ENCODE measurements at places on chromosomes 7 and 10. TPM values are rescaled to one million over a fixed set of nuclear protein-coding genes. Genes with fewer than 3 reads are reported as not detected.

DNA sequence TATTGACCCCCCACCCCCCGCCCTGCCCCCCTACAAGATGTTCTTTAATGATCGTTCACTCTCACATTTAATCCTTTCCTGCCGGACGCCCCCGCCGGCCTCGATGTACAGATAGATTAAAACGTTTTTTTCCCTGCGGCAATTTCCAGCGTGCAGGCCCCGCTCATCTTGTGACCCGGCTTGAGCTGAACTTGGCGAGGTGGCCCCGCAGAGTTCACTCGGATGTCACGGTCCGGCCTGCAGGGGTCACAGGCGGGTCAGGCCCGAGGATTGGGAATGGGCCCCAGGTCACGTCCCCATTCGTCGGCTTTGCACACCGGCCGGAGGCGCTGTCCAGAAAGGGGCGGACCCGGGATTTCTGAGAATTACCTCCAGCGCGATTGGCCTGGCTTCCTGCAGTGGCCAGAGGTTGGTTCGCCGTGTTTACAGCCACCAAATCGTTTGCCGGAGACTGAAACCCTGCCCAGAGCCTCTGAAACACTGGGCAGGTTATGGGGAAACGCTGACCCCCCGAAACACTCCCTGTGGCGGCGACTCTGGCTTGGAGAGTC lies 1.9 kb upstream of the CYP26A1 start:
- no peak for DNase-seq

DNA sequence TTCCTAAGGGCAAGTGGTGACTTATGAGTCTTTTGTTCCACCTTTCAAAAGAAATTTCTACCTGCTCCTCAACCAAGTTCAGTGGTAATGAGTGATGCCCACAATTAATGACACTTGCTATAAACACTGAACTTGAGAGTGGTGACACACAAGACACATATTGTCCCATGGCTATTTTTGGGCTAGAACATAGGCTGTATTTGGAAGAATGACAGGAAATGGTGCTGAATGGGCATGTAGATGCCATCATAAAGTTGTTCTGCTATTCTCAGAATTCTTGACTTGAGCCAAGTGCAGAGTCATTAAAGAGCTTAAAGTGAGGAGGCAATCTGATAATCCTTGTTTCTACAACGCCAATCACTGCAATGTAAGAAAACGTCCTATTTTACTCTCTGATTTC lies 313.3 kb downstream of the AGMO start:
- no peak for DNase-seq

DNA sequence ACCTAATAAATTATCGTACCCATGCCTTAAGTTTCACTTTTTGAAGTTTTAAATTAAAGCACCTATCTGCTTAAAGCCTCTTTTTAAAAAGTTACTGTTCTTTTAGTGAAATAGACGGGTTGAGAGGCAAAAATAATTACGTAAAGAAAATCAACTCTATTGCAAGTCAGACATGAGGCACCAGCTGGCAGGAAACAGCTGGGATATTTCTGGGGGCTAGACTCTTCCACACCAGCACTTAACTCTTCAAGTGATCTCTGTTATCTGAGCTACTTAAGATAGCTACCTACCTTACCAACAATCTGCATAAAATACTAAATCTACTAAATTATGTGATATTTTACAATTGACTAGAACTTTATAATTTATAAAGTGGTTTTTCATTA lies 35.8 kb downstream of the GBF1 start:
- no peak for DNase-seq

DNA sequence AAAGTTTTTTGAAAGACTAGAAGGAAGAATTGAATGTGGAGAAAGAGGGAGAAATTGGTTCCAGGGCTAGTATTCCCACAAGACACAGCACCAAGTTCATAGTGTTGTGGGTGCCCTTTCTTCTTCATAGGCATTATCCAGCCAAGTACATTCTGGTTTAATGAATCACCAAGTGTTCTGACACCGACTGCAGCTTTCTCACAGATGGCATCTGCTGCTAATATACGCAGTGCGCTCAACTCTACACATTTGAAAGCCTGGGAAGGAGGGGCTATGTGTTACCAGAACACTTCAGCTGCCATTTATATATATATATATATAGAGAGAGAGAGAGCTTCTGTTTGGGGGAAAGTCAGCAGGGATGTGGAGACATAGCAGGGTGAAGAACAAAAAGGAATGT lies 1168.4 kb downstream of the GATA3 start:
- peak; percentile 49 for DNase-seq

The PPP1R17 gene
- total RNA-seq: not detected

DNA sequence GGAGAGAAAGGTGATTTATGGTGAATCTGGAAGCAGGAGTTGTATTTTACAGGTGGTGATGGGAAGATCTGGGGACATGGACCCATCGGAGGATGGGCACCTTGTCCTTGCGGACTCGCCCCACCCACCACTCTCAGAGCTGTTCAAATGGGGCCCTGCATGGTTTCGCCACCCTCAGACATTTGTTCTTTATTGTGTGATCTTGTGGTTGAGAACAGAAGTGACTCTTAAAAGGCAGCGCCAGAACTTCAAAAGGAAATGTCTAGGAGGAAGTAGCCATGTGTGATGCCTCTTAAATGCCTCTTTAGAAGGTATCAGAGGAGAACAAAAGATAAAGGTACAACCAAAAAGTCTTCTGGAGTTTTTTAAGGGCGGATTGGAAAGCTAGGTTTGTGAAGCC lies 205.7 kb downstream of the KIAA1217 start:
- DNase-seq: no peak

- DNase-seq: no peak
Observed at GRCh38 chr10:103545366-103545765, 51.9 kb downstream of the NEURL1 start.

GRCh38 chr10:126210051-126210651 lies 178.1 kb downstream of the ADAM12 start:
- no peak for DNase-seq

DNA sequence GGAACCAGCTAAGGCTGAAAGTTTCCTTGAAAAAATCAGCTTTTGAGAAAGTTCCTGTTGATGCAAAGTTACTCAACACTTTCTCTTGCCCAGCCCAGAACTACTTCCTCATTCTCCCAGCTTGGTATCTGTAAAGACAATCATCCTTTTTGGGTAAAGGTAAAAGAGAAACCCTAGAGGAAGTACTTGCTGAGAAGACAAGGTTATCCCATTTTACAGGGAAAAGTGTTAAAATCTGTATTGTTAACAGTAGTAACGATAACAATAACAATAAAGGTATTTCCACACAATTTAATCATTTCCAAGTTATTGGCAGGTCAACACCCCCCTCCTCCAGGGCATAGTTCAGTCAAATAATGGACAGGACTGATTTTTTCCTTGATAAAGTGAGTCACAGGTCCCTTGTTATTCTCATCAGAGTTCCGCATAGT lies 2.4 kb downstream of the ALOX5 start:
- no peak for DNase-seq

GRCh38 chr10:85741626-85742300 lies 624.8 kb downstream of the GRID1 start:
- DNase-seq: no peak

The BAG3 gene
- total RNA-seq: 9.4 TPM

The ASIC3 gene
- total RNA-seq: 0.12 TPM

GRCh38 chr10:86899132-86899531 lies 58.3 kb downstream of the MMRN2 start:
- DNase-seq: no peak

Data from Daoy (cell line).